NCI-H1694 (cell line): ENCODE measurements at places on chromosomes 7 and 10.

DNA sequence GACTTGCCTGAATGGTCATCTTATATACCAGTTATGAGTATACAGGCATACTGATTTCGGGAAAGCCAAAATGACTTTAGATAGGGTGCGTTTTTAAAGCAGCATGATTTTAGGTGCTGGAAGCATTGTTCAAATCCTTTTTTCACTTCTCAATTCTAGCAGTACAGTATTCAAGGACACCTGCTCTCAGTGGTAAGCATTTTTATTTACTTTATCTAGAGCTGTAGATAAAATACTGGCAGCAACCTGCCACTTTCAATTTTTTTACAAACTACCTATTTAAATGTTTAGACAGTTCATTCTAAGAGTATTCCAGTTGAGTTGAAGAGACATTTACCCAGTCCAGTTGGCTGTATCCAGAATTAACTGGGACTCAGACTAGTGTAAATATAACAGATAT is 33.6 kb downstream of the TMEM106B start:
- DNase-seq, result no peak

DNA sequence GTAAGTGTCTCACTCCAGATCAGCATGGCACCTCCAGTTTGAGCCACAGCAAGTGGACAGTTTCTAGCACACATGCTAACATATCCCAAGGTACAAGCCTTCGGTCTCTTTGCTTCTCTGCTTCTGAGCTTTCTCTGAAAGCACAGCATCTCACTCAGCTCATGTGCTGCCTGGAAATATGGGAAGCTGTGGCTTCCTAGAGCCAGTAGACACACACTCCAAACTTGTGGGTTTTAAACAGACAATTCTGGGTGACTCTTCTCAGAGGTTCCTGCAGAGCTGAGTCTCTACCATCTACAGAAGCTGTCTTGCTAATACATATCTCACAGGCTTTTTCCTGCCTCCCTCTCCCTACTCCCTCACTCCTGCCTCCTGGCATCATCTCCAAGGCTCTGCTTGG is 23.9 kb upstream of the TMEM273 start:
- no peak for DNase-seq

GRCh38 chr7:127890726-127891125 is 140.5 kb downstream of the LRRC4 start:
- no peak for DNase-seq

DNA sequence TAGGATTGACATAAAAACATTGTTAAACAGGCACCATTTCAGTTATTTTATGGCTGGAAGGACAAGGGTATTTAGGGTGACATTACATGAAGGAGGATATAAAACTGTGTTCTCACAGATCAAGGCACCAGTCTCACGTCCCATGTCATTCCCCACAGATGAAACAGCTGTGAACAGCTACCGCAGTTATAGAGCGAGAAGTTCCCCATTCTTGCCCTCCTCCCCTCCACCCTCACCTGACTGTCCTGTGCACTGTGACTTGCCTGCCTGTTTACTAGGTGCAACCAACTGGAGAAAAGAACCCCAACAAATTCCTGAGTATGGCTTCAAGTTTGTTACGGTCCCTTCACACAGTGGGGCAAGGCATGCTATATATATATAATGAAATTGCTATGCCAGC is 141.6 kb downstream of the SND1 start:
- no peak for DNase-seq

DNA sequence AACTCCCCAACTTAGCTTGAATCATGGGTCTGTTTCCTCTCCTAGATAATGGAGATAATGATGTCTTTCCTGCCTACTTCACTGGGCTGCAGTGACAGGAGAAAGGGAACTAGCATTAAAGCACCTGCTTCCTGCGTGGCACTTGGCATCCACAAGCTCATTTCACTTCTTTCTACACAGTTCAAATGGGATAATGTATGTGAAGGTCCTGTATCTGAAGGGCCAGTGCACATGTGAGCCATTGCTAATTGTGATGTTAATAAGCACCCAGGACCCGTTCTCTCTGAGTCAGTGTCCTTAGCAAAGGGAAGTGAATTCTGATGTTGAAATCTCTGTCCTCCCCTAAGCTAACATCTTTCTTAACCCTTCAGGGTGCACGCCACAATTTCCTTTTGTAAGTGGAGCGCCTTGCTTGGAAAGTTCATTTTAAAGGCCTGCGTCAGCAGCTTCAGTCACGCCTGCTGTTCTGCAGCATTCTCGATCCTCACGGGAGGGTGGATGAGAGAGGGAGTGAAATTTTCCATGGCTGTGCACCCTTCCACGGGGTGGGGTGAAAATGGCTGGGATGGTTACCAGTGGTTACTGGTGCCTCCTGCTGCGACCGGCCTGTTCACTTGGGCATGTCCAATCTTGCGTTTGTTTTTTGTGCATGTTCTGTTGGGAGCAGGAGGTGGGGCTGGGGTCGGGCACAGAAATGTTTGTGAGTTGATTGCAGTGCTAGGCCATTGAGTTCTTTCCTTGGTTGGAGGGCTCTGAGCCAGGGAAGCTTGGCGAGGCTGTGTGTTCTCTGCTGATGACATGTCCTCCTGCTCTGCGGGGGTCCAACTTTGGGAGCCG is 59.2 kb downstream of the HK1 start:
- peak; percentile 86 for DNase-seq

GRCh38 chr10:13686331-13686752 is 99.6 kb downstream of the PRPF18 start:
- no peak for DNase-seq

DNA sequence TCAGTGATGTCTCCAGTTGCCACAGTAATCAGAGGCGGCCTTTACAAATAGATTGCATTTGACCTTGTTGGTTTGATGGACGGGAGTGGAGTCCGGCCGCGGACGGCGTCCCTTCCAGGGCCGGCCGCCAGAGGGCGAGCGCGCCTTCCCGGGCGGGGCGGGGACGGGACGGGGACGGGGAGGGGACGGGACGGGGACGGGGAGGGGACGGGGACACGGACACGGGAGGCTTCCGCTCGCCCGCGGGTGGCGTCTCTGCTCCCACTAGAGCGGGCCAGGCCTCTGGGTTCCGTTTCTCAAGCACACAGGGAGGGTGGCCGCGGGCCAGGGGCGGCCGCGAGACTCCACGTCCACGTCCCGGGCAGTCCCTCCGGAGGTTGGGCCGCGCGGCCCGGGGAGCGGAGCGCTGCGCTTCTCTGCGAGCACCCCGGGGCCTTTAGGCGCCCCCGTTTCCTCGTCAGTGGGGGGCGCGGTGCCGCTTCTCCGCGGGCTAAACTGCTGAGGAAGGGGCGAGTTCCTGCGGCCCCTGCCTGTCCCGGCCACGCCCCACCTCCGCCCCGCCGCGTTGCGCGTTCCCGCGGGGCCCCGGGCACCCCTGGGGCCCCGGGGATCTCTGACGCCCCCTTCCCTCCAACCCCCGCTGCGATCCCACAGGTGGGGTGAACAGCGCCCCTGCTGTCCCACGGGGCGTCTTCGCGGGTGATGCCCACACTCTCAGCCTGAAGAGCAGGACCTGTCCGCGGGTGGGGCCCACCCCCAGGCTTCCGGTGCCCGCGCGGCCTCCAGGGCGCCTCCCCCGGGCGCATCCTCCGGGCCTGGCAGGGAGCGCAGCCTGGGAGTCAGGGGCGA is 84.2 kb upstream of the MKI67 start:
- DNase-seq, result no peak

DNA sequence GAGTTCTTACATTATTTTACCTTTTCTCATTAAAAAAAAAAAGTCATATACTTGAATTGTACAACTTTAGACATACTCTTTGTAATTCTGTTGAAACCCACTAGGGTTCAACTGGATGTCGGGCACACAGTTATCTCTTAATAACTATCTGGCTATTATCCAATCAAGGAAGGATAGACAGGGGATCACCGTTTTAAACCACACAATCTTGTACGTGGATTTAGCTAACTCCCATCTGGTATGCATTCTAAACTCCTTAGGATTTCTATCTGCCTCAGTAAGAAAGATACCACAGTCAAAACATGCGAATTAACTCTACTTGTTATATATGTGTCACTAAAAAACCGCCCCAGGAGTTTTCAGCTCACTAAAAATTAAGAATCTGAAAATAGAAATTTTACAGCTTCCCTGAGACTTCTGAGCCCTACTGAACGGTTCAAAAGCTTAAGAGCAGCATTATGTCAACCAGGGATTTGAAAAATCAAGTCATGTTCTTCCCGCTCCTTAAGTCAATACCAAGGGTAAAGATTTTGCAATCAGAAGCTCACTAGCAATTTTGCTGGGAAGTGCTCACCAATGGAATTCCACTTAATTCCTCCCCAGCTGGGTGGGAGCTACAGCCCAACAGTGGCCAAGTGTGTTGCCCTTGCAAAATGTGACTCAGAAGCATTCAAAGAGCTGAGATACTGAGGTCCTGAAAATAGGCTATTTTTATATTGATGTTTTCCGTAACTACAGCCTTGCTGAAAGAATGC is 267.0 kb downstream of the FRMD4A start:
- DNase-seq, result no peak

DNA sequence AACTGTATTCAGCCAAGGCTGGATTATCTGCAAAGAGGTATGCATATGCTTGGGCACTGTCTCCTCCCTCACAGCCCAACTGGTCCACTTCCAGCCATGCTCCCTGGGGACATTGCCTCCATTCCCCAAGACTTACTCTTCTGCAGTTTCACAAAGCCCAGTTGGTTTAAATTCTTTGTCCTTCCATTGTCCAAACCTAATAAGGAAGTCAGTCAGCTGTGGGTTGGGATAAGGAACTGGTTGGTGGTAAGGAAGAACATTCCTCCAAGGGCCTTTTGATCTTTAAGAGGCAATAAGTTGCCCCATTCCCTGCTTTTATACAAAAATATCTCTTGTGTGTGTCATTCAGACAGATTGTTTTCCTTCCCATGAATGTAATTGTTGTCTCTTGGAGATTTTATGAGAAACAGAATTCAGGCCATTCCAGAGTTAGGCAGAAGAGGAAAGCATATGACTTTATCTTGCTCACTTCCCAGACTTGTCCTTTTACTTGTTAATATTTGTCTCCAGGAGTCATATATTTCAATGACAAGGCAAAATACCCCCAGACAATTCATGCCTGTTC is 673.7 kb downstream of the SUGCT start:
- no peak for DNase-seq

- DNase-seq, result no peak
Measured at GRCh38 chr7:139646566-139646965, 123.1 kb downstream of the CLEC2L start.

- no peak for DNase-seq
Measured at GRCh38 chr10:71846816-71847215, 4.2 kb downstream of the PSAP start.

GRCh38 chr7:1539181-1539881 is 8.8 kb downstream of the MAFK start:
- DNase-seq, result no peak

GRCh38 chr10:58016614-58017013 is 251.1 kb downstream of the IPMK start:
- no peak for DNase-seq

DNA sequence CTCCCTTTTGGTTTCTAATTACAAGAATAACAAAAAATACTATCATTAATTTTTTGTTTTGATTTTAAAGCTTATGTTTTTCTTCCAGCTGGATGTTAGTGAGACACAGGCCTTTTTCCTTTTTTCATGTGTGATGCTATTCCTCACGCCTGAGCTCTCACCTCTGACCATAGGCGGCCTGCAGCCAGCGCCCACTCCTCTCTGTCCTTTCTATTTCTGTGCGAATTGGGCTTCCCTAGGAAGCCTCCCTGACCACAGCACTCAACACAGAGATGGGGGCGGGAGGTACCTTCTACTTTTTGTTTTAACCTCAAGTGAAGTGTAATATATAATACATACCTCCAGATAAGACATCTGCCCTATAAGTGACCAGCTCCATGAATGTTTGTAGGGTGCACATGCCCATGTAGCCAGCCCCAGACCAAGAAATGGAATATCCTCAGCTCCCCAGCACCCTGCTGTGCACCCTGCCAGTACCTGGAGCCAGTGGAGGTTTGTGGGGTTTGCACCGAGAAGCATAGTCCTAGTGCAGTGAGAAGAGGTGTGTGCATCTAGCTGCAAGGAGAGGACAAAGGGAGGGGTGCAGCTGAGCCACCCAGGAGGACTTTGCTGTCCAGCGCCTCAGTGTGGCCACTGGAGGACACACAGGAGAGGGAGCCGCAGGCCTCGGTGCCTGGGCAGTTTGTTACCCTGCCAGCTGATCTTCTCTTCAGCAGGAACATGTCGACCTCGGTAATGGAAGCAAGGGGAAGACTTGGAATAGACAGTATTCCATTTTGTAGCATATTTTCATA is 38.5 kb downstream of the BNIP3 start:
- DNase-seq, result no peak

DNA sequence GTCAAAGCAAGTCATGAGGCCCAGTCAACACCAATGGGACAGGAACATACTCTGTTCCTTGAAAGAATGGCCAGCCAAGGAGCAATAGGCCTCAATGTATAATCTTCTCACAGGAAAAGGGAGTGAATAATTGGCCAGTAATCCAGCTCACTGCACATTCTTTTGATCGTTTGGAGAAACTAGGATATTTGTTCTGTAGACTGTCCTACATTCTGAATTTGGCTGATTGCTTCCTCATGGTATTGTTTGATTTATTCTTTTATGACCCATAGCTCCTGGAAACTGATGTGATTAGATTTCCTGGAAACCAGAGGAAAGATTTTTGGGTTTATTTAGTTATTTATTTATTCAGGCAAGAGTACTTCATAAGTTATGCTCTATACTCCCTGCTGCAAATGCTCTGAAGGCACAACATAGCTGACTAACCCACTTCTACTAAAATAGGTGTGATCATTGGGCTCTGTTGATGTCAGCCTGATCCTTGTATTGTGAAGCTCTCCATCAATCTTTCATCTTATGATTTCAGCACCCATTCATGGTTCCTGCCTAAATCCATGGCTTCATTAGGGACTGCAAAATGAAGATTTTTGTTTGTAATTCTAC is 745.2 kb downstream of the SUGCT start:
- no peak for DNase-seq

DNA sequence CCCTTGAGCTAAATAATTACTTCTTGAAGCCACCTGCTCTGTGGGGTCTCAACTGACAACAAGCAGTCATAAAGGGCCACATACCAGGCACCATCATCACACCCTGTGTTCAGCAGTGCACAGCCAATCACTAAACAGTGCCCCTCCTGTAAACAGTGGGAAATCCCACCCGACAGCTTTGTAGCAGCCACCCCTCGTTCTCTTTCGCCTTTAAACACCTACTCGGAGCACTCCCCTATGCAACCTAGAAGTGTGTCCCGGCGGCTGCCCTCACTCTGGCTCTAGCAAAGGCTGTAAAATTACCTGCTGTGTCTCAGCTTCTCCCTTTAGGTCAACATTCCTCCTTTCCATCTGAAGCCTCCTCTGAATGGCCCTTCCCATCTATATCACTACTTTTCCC is 111.9 kb downstream of the TCERG1L start:
- no peak for DNase-seq

GRCh38 chr7:125775317-125775716 is 845.7 kb upstream of the POT1 start:
- no peak for DNase-seq

- DNase-seq, result no peak
Measured at GRCh38 chr7:124202546-124202945, 169.7 kb upstream of the TMEM229A start.

DNA sequence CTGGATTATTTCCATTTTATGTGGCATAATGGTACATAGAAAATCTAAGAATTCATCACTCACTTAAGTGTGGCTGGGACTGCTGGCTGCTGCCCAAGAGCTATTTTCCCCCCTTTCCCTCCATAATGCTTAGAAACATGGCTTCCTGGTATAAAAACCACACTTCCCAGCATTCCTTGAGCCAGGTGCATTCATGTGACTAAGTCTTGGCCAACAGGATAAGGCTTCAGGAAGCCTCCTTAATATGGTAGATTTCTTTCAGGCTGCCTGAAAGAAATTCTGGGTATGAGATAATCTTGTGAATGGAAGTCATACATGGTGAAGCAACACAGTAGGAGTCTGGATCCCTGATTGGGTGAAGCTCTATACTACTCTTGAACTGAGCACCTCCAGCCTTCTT is 178.0 kb downstream of the JAZF1 start:
- DNase-seq, result no peak
